CD8-positive, alpha-beta memory T cell (primary cell): ENCODE measurements at places on chromosomes 2 and 18. TPM values are rescaled to one million over a fixed set of nuclear protein-coding genes. Genes with fewer than 3 reads are reported as not detected.

DNA sequence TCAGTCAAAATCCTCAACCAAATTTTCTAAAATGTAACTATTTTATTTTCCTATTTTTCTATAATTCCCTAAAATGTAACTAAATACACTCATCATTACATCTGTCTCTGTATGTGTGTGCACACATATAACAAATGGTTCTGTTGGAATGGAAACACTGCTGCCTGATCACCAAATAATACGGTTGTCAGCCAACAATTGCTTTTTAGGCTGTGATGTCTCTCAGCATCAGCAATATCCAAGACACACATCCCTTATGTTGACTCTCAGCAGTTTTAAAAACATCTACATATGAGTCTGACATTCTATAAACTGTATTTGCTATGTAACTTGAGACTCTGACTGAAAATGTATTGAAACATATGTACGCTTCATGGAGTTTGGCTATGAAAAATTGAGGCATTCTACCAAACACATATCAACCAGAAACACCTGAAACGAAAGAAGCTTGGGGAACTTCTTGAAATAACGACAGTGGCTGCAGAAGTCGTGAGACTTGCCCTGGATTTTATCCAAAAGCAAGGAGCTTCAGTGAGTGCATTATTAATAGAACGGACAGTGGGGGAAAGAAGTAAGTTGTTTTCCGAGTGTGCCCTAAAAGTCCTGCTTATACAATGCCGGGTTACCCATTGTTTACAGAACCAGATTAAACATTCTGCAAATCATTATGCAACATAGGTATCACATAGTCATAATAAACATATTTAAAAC, 110.2 kb upstream of the ITGB6 start:
- H3K27ac ChIP-seq = no peak overlapping the region
- H3K4me1 ChIP-seq = no peaks in the 10 kb centered on the region
- H3K36me3 ChIP-seq = peaks cover 6% of the 10 kb centered on the region
- H3K27me3 ChIP-seq = no peaks in the 10 kb centered on the region
- H3K4me3 ChIP-seq = no peak overlapping the region

- no peaks in the 10 kb centered on the region for H3K4me1 ChIP-seq
- no peaks in the 10 kb centered on the region for H3K27me3 ChIP-seq
- no peak for DNase-seq
These were observed 112.4 kb upstream of the DDX18 start for GRCh38 chr2:117702098-117702497.

Gene MAP3K19
- not detected for total RNA-seq

Gene ABCG8
- total RNA-seq = not detected

DNA sequence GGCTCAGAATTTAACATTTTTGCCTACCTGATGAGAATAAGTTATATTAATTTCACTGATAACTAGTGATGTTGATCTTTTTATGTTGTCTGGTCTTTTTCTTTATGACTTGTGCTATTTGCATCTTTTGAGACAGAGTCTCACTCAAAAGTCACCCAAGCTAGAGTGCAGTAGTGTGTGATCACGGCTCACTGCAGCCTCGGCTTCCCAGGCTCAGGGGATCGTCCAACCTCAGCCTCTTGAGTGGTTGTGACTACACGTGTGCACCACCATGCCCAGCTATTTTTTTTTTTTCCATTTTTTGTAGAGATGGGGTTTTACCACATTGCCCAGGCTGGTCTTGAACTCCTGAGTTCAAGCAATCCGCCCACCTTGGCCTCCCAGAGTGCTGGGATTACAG, 7.5 kb downstream of the SMCHD1 start:
- H3K36me3 ChIP-seq = peaks cover 11% of the 10 kb centered on the region
- peaks cover 66% of the 10 kb centered on the region for H3K4me1 ChIP-seq
- H3K27ac ChIP-seq = no peak overlapping the region
- DNase-seq = no peak
- H3K27me3 ChIP-seq = no peaks in the 10 kb centered on the region

Gene PLCL1
- total RNA-seq = 0.70 TPM

Gene RGPD4
- 0.64 TPM for total RNA-seq

DNA sequence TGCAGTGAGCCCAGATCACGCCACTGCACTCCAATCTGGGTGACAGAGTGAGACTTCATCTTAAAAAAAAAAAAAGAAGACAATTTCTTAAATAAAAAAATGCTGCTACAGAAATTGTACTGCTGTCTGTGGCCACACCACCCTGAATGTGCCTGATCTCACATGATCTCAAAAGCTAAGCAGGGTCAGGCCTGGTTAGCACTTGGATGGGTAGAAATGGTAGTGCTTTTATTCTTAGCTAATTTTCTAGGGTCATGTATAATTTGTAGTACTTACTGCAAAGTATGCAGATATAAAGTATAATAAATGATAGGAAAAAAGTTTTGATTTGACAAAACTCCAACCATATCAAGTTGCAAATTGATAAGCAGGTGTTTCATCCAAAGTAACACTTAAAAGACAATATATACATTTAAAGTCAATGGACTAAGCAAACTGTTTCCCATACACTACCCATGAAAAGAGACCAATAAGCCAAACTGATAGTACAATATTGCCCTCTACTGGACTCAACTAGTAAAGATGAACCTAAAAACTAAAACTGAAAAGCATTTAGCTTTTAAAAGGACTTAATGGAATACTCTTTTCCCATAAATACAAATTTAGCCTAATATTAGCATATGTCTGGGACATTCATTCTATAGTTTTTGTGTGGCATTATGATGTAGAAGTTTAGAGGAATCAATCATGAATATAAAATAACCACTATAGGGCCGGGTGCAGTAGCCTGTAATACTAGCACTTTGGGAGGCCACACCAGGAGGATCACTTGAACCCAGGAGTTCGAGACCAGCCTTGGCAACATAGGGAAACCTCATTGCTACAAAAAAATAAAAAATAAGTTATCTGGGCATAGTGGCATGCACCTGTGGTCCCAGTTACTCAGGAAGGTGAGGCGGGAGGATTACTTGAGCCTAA, 18.6 kb upstream of the PEX13 start:
- no peaks in the 10 kb centered on the region for H3K36me3 ChIP-seq
- H3K27ac ChIP-seq = no peak overlapping the region
- no peak overlapping the region for H3K4me3 ChIP-seq

DNA sequence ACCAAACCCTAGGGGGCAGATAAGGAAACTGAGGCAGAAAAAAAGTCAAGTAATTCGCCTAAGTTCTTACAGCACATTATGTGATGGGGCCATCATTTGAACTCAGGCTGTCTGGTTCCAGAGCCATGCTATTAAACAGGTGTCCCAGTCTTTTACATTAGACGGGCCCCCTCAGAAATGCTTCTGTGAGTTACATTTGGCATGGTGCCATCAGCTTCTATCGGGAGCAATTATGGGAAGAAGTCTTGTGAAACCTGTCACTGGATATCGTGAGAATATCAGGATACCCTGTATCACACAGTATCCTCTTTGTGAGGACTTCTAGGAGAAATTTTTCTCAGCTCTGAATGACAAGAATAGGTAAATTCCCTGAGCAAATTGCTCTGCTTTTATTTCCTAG, 143.7 kb upstream of the NOSTRIN start:
- H3K36me3 ChIP-seq = no peaks in the 10 kb centered on the region
- no peak overlapping the region for H3K27ac ChIP-seq
- H3K4me3 ChIP-seq = no peak overlapping the region
- DNase-seq = no peak
- H3K27me3 ChIP-seq = no peaks in the 10 kb centered on the region

GRCh38 chr18:6478121-6478520, 63.4 kb upstream of the L3MBTL4 start:
- H3K4me3 ChIP-seq = no peak overlapping the region
- DNase-seq = no peak
- H3K27me3 ChIP-seq = no peaks in the 10 kb centered on the region
- H3K36me3 ChIP-seq = no peaks in the 10 kb centered on the region

DNA sequence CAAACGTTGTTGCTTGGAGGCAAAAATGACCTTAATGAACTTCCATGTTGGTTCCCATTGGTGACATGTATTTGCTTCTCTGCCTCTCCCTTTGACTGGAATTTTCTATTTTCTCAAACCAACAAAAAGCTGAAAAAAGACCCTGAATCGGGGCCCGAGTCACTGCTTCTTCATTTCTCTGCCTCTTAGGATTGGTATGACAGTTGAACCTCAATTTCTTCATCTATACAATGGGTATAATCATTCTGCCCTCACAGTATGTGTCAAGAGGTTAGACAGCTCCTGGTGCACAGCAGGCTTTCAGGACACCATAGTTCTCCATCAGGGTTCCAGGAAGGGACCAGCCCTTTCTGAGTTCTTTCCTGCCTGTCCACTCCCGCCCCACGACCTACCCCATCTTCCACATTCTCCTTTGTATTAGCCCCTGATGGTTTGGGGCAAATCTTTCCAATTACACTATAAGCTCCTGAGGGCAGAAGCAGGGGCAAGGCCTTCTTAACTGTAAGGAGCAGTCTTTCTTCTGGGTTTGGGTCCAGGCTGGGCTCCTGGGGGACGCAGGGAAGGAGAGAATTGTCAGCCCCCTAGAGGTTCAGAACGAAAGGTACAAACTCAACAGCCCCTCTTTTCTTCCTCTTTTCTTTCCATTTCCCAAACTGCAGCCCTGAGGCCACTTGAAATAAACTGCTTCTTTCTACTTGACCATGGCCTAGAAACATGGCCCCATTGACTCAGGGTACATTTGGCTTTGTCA, 6.3 kb upstream of the PKDCC start:
- H3K36me3 ChIP-seq = no peaks in the 10 kb centered on the region
- H3K27me3 ChIP-seq = no peaks in the 10 kb centered on the region
- no peak overlapping the region for H3K27ac ChIP-seq
- no peaks in the 10 kb centered on the region for H3K4me1 ChIP-seq
- no peak overlapping the region for H3K4me3 ChIP-seq

- H3K27ac ChIP-seq = no peak overlapping the region
- H3K27me3 ChIP-seq = no peaks in the 10 kb centered on the region
- no peak for DNase-seq
- H3K4me1 ChIP-seq = no peaks in the 10 kb centered on the region
- no peaks in the 10 kb centered on the region for H3K36me3 ChIP-seq
These were observed 53.0 kb upstream of the GALNT3 start for GRCh38 chr2:165847001-165847400.
